ENCODE measurements at places on chromosomes 5 and 9.

GRCh38 chr5:169307646-169308045 is 6.7 kb upstream of the SLIT3 start:
- no peak overlapping the region for H3K4me3 ChIP-seq
- no peaks in the 10 kb centered on the region for H3K27me3 ChIP-seq
- DNase-seq, result no peak
- H3K36me3 ChIP-seq, result no peaks in the 10 kb centered on the region
- no peaks in the 10 kb centered on the region for H3K4me1 ChIP-seq

DNA sequence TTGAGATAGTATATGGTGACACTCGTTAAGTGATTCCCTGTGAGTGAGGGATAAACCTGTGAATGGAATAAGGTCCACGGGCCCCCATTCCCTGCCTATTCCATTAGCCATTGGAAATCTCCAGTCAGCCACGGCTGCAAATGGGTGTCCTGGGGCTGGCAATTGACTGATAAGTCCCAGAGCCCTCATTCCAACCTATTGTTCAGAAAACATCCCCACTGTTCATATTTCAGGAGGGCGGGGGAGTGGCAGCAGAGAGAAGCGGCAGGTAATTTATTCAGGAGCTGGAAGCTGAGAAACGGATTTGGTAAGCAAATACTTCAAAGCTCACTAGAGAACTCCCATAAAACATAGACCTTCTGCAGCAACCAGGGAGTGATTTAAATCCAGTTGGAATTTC is 42.0 kb downstream of the TMEM174 start:
- no peak overlapping the region for H3K27ac ChIP-seq
- H3K27me3 ChIP-seq, result no peaks in the 10 kb centered on the region
- H3K4me3 ChIP-seq, result no peak overlapping the region
- DNase-seq, result no peak
- no peaks in the 10 kb centered on the region for H3K36me3 ChIP-seq
- no peaks in the 10 kb centered on the region for H3K4me1 ChIP-seq

GRCh38 chr9:4116071-4116581 is 183.7 kb downstream of the GLIS3 start:
- H3K36me3 ChIP-seq, result no peaks in the 10 kb centered on the region
- H3K27me3 ChIP-seq, result no peaks in the 10 kb centered on the region

DNA sequence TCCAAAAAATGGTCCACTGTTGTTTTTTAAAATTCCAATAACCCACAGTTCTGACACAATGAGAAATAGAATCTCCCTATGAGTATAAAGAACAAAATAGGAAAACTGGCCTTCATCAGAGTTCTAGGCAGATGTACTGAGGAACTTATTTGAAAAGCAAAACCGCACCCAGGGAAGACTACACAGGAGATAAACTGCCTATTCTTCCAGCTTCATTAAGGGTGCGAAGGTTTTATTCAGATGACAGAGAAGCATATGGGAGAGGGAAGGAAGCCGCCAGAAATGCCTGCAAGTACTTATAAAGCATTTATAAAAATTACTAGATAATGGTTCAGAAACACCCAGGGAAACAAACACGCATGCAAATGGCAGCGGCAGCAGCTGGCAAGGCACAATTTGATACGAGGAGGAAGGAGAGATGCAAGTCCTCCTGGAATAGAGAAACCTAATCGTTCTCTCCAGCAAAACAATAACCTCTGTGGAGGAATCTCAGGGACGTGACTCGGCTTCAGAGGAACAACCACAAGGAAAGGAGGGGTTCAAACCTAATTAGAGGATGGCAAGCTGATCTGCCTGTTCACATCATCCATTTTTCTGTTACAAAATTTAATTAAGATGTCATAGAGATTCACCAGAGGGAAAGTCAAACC is 9.0 kb downstream of the TTLL11 start:
- H3K4me3 ChIP-seq, result no peak overlapping the region
- no peaks in the 10 kb centered on the region for H3K36me3 ChIP-seq
- no peak for DNase-seq

DNA sequence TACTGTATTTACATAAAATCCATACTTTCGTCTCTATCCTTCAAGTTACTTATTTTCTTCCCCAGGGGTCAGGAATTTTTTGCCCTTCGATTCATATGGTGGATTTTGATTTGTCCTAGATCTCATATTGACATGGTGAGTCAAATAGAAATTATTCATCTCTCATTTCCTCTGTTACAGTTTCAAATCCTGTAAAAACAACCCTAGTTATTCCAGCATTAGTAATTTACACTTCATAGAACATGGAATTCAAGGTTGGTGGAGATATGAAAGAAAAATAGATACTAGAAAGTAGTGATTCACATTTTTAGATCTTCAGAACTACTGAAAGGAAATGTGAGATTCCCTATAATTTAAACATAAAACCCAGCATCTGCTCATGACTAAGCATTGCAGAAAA is 1331.0 kb upstream of the CDH9 start:
- no peaks in the 10 kb centered on the region for H3K4me1 ChIP-seq
- no peaks in the 10 kb centered on the region for H3K27me3 ChIP-seq
- no peak overlapping the region for H3K27ac ChIP-seq
- no peak for DNase-seq

- H3K4me1 ChIP-seq, result no peaks in the 10 kb centered on the region
- no peaks in the 10 kb centered on the region for H3K36me3 ChIP-seq
- H3K4me3 ChIP-seq, result peak overlapping the region; percentile 25
- peak overlapping the region; percentile 57 for H3K27ac ChIP-seq
- DNase-seq, result no peak
- H3K27me3 ChIP-seq, result no peaks in the 10 kb centered on the region
Measured at GRCh38 chr5:32760091-32760509, 49.0 kb downstream of the NPR3 start.

- no peak overlapping the region for H3K27ac ChIP-seq
- DNase-seq, result no peak
- no peaks in the 10 kb centered on the region for H3K4me1 ChIP-seq
Measured at GRCh38 chr5:93186076-93186682, 394.8 kb downstream of the NR2F1-AS1 start.

GRCh38 chr9:63816751-63817621 is 1468.0 kb downstream of the FOXD4L5 start:
- DNase-seq, result peak; percentile 81
- no peaks in the 10 kb centered on the region for H3K27me3 ChIP-seq
- H3K4me1 ChIP-seq, result no peaks in the 10 kb centered on the region
- no peak overlapping the region for H3K4me3 ChIP-seq
- H3K27ac ChIP-seq, result no peak overlapping the region

DNA sequence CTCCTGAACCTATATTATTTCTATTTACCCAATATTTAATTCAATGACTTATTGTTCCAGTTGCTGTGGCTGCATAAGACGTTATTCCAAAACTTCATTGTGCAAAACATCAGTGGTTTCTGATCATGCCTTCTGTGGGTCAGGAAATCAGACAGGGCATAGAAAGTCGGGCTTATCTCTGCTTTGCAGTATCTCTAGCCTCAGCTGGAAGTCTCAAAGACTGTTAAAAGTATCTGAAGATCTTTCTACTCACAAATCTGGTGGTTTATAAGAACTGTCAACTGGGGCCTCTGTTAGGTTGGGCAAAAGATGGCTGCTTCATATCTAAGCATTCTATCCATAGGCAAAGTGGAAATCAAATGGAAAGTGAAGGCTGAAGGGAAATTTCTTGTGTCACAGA is 687.7 kb upstream of the ARRDC3 start:
- H3K27ac ChIP-seq, result no peak overlapping the region
- no peak for DNase-seq
- H3K36me3 ChIP-seq, result no peaks in the 10 kb centered on the region
- no peaks in the 10 kb centered on the region for H3K27me3 ChIP-seq
- H3K4me3 ChIP-seq, result no peak overlapping the region

DNA sequence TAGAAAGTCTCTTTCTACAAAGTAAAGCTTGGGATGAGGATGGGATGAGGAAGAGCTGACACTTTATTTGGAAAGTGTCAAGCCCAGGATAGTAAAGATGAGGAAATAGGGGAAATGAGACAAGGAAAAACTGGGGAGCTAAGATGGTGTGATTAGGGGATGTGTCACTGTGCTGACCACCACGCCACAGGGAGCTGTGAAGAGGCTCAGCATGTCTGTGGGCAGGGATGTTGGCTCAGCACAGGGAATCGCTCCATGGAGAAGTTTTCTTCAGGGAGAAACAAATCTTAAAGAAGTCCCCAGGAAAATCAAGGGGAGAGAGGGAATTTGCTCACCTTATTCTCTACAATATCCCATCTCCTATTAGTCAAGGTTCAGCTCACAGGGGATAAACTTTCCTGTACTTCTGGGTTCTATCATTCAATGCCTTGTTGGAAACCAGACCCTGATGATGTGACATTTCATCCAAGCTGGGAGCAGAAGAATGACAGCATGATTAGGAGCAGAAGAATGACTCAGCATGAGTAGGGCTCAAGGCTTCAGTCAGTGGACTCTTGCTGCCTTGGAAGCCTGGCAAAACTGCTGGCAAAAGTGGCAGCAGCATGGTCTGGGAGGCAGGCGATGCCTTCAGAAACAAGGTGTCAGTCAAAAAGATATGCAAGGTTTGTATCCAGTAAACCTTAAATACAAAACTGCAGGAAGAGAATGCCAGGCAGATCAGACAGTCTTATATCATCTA is 4.9 kb downstream of the HSPB3 start:
- no peak overlapping the region for H3K27ac ChIP-seq
- H3K36me3 ChIP-seq, result no peaks in the 10 kb centered on the region
- no peak for DNase-seq
- H3K4me3 ChIP-seq, result no peak overlapping the region
- no peaks in the 10 kb centered on the region for H3K4me1 ChIP-seq
- H3K27me3 ChIP-seq, result no peaks in the 10 kb centered on the region

DNA sequence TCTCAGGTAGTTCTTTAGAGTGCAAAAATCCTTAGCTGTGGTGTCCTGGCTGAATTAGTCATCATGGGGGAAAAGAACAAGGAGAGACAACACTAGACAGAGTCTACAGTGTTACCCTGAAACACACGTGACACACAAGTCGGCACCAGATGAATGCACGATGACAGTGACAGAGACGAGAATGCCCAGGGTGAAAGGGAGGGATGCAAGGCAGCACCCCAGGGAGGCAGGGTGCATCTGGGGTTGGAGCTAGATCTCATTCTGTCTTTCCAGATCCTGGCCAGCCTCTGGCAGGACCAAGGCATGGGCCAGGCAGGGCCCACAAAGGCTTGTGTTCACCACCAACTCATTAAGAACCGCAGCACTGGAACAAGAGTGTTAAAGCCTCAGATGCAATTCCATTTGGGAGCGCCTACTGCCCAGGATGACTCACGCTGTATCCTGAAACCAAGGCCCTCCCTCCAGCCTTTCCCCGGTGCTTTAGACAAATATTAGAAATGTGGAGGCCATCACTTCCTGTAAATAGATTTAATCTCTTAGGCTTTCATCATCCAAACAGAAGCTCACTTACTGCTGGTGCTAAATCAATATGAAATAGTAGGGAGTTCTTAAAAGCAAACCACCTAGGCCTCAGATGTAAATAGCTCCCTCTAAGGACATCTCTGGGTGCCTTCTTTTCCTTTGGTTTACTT is 56.1 kb downstream of the IRX2 start:
- no peaks in the 10 kb centered on the region for H3K4me1 ChIP-seq
- no peak overlapping the region for H3K4me3 ChIP-seq
- no peak for DNase-seq
- H3K36me3 ChIP-seq, result no peaks in the 10 kb centered on the region

- no peak overlapping the region for H3K27ac ChIP-seq
- no peak overlapping the region for H3K4me3 ChIP-seq
- H3K4me1 ChIP-seq, result no peaks in the 10 kb centered on the region
- H3K27me3 ChIP-seq, result no peaks in the 10 kb centered on the region
Measured at GRCh38 chr9:96665789-96666188, 10.7 kb upstream of the PRXL2C start.

DNA sequence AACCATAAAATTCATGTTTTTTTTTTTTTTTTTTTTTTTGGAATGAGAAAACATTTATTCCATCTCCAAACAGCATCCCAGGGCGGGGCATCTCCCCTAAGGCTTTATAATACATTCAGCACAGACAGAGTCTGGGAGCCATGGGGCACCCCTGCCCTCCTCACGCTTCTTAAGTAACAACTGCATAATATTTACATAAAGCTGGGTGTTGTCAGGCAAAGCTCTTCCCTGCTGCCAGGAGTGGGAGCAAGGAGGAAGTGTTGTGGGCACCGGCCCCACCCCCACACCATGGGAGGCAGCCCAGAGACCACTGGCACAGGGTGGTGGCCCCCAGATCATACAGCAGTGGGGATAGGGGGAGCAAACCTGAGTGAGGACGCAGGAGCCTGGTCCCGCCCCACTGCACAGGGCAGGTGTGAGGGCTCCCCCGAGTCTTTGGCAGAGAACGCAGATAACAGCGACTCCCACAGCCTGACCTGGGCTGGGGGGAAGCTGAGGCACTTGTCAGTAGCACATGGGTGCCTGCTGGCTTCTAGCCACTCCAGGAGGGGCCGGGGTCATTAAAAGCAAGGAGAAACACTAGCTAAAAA is 86.1 kb upstream of the CEP78 start:
- no peak overlapping the region for H3K27ac ChIP-seq
- H3K4me1 ChIP-seq, result no peaks in the 10 kb centered on the region

DNA sequence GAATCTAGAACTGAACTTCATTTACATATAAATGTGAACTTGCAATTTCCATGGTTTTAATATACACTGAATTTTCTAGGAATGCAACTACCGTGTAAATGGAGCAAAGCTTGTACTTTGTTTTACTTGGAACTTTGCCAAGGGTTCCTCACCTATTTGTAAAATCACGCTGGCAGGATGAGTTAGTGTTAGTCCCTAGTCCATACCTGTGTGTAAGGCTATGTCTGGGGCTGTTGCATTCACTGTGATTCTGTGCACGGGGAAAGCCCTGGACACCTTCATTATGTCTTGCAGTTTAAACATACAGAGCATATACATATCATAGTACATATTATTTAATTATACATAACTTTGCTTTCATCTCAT is 119.9 kb downstream of the PAX5 start:
- DNase-seq, result no peak
- no peaks in the 10 kb centered on the region for H3K27me3 ChIP-seq
- H3K4me1 ChIP-seq, result no peaks in the 10 kb centered on the region
- no peak overlapping the region for H3K4me3 ChIP-seq

GRCh38 chr5:6583049-6583880 is 49.6 kb downstream of the NSUN2 start:
- DNase-seq, result no peak
- H3K4me3 ChIP-seq, result peak overlapping the region; percentile 61
- no peaks in the 10 kb centered on the region for H3K36me3 ChIP-seq
- H3K4me1 ChIP-seq, result peaks cover 14% of the 10 kb centered on the region
- H3K27me3 ChIP-seq, result no peaks in the 10 kb centered on the region
- no peak overlapping the region for H3K27ac ChIP-seq

GRCh38 chr5:115349001-115349817 is 52.8 kb upstream of the CCDC112 start:
- no peak overlapping the region for H3K4me3 ChIP-seq
- no peak for DNase-seq
- no peaks in the 10 kb centered on the region for H3K27me3 ChIP-seq

- no peak for DNase-seq
- H3K4me3 ChIP-seq, result no peak overlapping the region
- H3K4me1 ChIP-seq, result no peaks in the 10 kb centered on the region
- no peaks in the 10 kb centered on the region for H3K36me3 ChIP-seq
- peaks cover 5% of the 10 kb centered on the region for H3K27me3 ChIP-seq
- no peak overlapping the region for H3K27ac ChIP-seq
Measured at GRCh38 chr5:154519359-154519758, 41.3 kb upstream of the HAND1 start.

All from ascending aorta (tissue), 2 donors.